ENCODE measurements at places on chromosomes 4 and X. TPM values are rescaled to one million over a fixed set of nuclear protein-coding genes. Genes with fewer than 3 reads are reported as not detected.

The SPOCK3 gene
- total RNA-seq = 12.1 TPM

The DUX4 gene
- total RNA-seq = not detected

The NSG1 gene
- 5.4 TPM for total RNA-seq

The EDA2R gene
- total RNA-seq = 1.7 TPM

The DCAF12L2 gene
- total RNA-seq = 3.2 TPM
